Endothelial cell of umbilical vein (primary cell): ENCODE measurements at places on chromosomes 7 and 10.
A peak's percentile ranks its signal among the peaks of the same experiment; 100 is the strongest.

GRCh38 chr7:373818-374705, 84.1 kb downstream of the FOXL3 start:
- DNase-seq, result no peak
- peaks cover 1% of the 10 kb centered on the region for H3K4me1 ChIP-seq
- no peak overlapping the region for H3K4me3 ChIP-seq
- H3K36me3 ChIP-seq, result no peaks in the 10 kb centered on the region
- no peaks in the 10 kb centered on the region for H3K27me3 ChIP-seq
- no peak overlapping the region for H3K27ac ChIP-seq

DNA sequence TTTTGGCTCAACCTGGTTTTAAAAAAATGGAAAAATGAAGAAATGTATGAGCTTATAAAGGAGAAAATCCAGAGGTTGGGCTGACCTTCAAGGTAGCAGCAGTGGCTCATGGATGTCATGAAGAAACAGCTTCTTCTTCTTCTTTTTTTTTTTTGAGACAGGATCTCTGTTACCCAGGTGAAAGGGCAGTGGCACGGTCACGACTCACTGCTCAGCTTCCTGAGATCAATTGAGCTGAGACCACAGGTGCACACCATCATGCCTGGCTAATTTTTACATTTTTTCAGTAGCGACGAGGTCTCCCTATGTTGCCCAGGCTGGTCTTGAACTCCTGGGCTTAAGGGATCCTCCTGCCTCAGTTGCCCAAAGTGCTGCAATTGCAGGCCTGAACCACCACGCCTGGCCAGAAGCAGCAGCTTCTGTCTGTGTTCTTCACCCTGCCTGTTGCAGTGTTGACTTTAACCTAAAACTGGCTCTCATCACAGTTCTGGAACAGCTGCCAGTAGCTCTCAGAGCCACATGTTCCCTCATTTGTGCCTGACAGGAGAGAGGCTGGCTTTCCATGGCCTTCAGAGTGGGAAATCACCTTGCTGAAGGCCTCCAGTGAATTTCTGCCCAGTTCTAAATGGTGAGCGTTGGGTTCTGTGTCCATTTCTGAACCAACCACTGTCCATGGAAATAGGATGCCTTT, 117.7 kb downstream of the PFKFB3 start:
- no peak for DNase-seq
- H3K4me3 ChIP-seq, result no peak overlapping the region
- H3K36me3 ChIP-seq, result no peaks in the 10 kb centered on the region
- H3K4me1 ChIP-seq, result no peaks in the 10 kb centered on the region
- no peak overlapping the region for H3K27ac ChIP-seq
- H3K27me3 ChIP-seq, result no peaks in the 10 kb centered on the region

- H3K4me1 ChIP-seq, result no peaks in the 10 kb centered on the region
- H3K36me3 ChIP-seq, result no peaks in the 10 kb centered on the region
- H3K4me3 ChIP-seq, result no peak overlapping the region
- no peak overlapping the region for H3K27ac ChIP-seq
- no peak for DNase-seq
Measured at GRCh38 chr10:94902080-94902479, 36.4 kb upstream of the CYP2C9 start.

DNA sequence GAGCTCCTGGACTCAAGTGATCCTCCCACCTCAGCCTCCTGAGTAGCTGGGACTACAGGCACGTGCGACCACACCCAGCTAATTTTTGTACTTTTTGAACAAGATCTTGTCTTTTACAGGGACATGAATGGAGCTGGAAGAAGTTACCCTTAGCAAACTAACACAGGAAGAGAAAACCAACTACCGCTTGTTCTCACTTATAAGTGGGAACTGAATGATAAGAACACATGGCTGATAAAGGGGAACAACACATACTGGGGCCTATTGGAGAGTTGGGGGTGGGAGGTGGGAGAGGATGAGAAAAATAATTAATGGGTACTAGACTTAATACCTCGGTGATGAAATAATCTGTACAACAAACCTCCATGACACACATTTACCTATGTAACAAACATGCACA, 70.9 kb upstream of the INHBA start:
- no peak overlapping the region for H3K27ac ChIP-seq
- no peak for DNase-seq

DNA sequence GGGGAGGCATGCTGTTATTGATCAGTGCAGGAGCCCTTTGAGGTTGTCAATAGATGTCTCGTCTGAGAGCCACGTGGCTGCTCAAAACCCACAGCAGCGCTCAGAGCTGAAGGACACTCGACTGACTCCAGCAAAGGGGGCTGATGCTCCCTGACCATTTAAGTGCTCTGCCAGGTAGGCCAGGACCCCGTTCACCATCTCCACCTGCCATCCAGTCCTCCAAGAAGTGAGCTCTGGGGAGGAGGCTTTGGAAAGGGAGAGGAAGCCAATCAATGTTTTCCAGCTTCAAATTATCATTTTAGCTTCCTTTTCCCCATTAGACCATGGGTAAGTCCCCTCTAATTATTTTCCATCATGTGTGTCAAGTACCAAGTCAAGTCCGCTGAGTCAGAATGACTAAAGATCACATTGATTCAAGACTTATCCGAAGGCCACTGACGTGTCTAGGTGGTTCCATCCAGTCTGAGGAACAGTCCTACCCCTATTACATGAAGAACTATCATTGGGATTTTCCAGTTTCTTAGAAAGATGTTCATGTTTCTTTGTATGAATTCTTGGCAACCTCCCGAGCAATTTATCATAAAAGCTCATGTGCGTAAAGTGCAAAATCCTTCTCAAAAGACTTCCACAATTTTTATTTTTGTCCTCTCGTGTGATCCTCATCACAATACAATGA, 302.6 kb upstream of the LYZL1 start:
- no peak overlapping the region for H3K4me3 ChIP-seq
- DNase-seq, result no peak
- no peaks in the 10 kb centered on the region for H3K27me3 ChIP-seq
- H3K4me1 ChIP-seq, result peaks cover 7% of the 10 kb centered on the region
- H3K27ac ChIP-seq, result no peak overlapping the region
- no peaks in the 10 kb centered on the region for H3K36me3 ChIP-seq

DNA sequence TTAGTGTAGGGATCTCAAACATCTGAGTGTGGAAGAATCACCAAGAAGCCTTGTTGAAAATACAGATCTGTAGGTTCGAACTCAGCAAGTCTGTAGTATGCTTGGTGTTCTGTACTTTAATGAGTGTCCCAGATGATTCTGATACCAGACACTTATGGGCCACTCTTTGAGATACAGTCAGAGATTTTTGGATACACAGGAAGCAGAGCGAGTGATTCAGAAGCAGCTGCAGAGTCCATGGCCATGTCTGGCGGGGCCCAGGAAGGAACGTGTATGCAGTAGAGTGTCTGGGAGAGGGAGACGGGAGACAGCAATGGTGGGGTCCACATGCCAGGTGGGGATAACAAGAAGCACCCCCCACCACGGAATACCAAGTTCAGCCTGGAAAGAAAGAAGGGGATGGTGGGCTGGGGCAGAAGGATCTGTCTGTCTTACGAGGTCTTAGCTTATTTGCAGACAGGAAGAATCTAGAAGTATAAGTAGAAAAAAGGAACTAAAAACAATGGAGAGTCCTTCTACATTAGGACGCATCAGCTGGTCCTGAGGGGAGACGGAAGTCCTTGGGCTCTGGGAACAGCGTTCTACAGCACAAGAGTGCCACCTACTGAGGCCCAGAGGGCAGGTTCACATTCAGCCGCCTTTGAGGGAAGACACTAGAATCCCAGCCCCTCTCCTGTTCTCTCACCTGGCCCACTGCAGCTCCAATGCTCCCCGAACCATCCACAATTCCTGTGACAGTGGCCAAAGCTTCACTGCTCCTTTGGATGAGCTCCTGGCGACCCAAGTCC, 55.4 kb downstream of the SLC37A3 start:
- H3K4me3 ChIP-seq, result no peak overlapping the region
- H3K36me3 ChIP-seq, result peaks cover 10% of the 10 kb centered on the region

DNA sequence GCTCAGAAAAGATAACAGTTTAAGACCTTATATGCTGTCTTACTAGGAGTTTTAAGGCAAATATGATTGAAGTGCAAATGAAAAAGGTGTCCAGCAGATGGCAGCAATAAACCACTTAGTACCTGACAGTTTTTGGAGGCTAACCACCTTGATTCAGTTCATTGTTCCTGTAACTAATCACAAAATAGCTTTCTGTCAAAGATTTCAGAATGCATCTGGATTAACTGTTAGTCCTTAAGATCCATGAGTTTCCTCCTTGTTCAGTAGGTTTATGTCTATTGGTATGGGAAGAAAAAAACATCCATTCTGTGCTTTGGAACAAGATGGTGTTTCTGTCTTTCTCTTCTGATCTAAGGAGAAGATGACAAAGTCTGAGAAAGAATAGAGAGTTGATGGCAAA, 46.6 kb downstream of the CCSER2 start:
- peaks cover 7% of the 10 kb centered on the region for H3K36me3 ChIP-seq
- H3K4me3 ChIP-seq, result no peak overlapping the region
- no peaks in the 10 kb centered on the region for H3K27me3 ChIP-seq
- no peak overlapping the region for H3K27ac ChIP-seq
- peak; percentile 81 for DNase-seq
- no peaks in the 10 kb centered on the region for H3K4me1 ChIP-seq

DNA sequence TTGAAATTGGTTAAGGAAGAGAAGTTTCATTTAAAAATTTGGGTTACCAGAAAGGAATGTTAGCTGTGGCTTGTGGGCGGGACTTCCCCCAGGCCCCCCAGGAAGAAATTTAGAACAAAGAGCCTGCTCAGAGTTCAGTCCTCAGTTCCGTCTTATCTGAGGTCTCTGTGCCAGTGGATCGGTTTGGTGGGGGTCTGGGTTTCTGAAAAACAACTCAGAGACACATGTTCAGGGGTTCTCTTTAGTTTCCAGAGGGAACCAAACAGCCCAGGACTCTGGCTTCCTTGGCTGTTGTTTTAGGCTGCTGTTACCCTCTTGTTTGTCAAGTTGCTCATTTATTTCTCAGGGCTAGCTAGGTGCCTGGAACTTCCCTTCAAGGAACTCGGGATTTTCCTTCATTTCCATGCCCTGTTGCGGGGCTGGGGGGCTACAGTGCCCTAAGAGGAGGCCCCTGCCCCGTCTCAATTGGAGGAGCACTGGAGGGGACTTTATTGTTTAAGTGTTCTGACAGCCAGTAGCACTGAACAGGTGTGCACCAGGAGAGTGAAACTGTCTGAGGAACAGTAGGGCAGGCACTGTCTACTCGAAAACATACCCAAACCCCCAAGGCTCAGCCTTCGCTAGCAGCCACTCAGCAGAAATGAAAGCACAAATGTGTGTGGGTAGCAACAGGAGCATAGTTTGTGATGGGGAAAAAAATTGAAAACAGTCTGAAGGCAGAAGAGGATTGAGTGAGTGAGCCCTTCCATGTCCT, 59.9 kb downstream of the ALOX5 start:
- H3K36me3 ChIP-seq, result no peaks in the 10 kb centered on the region
- peaks cover 5% of the 10 kb centered on the region for H3K27me3 ChIP-seq
- H3K4me3 ChIP-seq, result no peak overlapping the region
- no peak for DNase-seq
- no peaks in the 10 kb centered on the region for H3K4me1 ChIP-seq
- H3K27ac ChIP-seq, result no peak overlapping the region

- no peak for DNase-seq
- H3K4me3 ChIP-seq, result no peak overlapping the region
- no peaks in the 10 kb centered on the region for H3K36me3 ChIP-seq
- H3K4me1 ChIP-seq, result no peaks in the 10 kb centered on the region
Measured at GRCh38 chr10:106775127-106775526, 389.4 kb downstream of the SORCS1 start.

DNA sequence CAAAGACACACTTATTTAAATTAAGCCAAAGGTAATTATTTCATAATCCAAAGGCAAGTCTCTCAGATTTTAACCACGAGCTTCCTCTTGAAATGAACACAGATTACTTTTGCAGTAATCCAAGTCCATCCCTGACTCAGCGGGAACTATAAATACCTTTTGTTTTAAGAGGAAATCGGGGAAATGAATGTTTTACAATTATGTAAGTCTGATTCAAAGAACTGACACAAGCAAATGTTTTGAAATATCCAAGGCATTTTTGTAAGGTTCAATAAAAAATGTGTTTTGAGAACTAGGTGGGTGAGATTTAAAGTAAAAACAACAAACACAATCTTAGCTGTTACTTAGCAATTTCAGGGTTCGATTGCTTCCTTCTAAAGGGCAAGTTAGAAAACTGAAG, 179.8 kb upstream of the ASAH2 start:
- peak overlapping the region; percentile 15 for H3K4me3 ChIP-seq
- no peaks in the 10 kb centered on the region for H3K36me3 ChIP-seq
- no peaks in the 10 kb centered on the region for H3K27me3 ChIP-seq
- H3K27ac ChIP-seq, result peak overlapping the region; percentile 7
- peaks cover 18% of the 10 kb centered on the region for H3K4me1 ChIP-seq
- peak; percentile 73 for DNase-seq

DNA sequence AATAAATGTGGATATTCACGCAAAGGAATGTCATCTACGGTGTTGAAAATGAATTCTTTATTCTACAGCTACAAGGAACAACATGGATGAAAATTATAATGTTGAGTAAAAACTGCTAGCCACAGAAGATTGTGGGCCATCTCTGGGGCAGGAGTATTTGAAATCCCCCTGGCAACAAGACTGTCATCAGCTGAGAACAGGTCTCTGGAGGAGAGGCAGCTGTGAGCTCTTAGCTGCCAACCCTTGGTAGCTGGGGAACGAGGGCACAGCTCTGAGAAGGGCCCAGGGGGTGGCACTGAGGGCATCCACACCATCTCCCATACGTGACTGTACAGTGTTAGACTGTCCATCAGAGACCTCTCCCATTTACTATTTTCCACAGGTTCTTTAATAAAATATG, 340.1 kb upstream of the MGMT start:
- no peaks in the 10 kb centered on the region for H3K4me1 ChIP-seq
- no peak overlapping the region for H3K4me3 ChIP-seq
- H3K27me3 ChIP-seq, result no peaks in the 10 kb centered on the region
- no peak for DNase-seq
- H3K27ac ChIP-seq, result no peak overlapping the region

GRCh38 chr10:132098539-132099388, 33.0 kb downstream of the JAKMIP3 start:
- no peaks in the 10 kb centered on the region for H3K4me1 ChIP-seq
- no peaks in the 10 kb centered on the region for H3K27me3 ChIP-seq
- H3K27ac ChIP-seq, result no peak overlapping the region
- H3K4me3 ChIP-seq, result no peak overlapping the region
- no peaks in the 10 kb centered on the region for H3K36me3 ChIP-seq

GRCh38 chr10:133258066-133258817, 18.4 kb downstream of the ADAM8 start:
- DNase-seq, result no peak
- H3K27ac ChIP-seq, result no peak overlapping the region
- H3K36me3 ChIP-seq, result no peaks in the 10 kb centered on the region
- H3K27me3 ChIP-seq, result no peaks in the 10 kb centered on the region
- H3K4me3 ChIP-seq, result no peak overlapping the region
- H3K4me1 ChIP-seq, result peaks cover 26% of the 10 kb centered on the region

GRCh38 chr7:40640566-40640965, 505.8 kb downstream of the SUGCT start:
- H3K36me3 ChIP-seq, result no peaks in the 10 kb centered on the region
- no peak overlapping the region for H3K27ac ChIP-seq
- no peaks in the 10 kb centered on the region for H3K27me3 ChIP-seq
- no peak overlapping the region for H3K4me3 ChIP-seq

- no peaks in the 10 kb centered on the region for H3K27me3 ChIP-seq
- no peak overlapping the region for H3K4me3 ChIP-seq
- H3K4me1 ChIP-seq, result no peaks in the 10 kb centered on the region
- DNase-seq, result no peak
- no peaks in the 10 kb centered on the region for H3K36me3 ChIP-seq
Measured at GRCh38 chr10:92094960-92095359, 171.4 kb downstream of the BTAF1 start.
